Femur (tissue), 1 donor: ENCODE measurements at places on chromosomes 16 and 17.

DNA sequence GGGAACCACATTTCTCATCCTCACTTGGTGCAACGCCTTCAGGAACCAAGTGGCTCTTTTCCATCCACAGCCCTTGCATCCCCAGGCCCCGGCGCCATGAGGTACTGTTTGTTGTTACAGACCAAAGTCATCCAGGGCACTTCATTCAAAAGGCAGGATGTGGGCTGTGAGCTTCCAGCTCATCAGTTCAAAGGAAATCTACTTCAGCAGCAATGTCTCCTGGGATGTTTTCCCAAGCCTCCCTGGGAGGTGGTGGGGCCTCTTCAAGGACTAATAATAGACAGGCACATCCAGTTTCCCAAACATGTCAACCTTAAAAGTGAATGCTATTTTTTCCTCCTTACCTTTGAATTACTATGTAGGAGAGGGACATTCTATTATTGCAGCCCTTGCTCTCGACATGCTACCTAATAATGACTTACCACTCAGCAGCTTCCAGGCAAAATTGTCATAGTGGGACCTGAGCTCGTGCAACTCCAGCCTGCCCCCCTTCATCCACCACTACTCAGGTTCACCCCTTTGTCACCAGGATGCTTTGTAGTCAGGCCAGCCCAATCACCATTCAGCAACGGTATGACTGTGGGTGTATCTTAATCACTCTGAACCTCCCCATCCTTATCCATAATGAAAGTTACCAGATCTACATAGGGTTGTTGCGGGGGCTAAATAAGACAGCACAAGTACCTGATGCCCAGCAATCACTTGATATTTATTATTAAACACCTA lies 1.7 kb upstream of the PRKCB start:
- no peak for DNase-seq

- DNase-seq: peak; percentile 59
Measured at GRCh38 chr16:28210979-28211588, 681 bp downstream of the XPO6 start.

GRCh38 chr16:901715-902601 lies 68.8 kb downstream of the LMF1 start:
- no peak for DNase-seq

- DNase-seq: no peak
Measured at GRCh38 chr16:29757950-29758466, 12.2 kb upstream of the C16orf54 start.

DNA sequence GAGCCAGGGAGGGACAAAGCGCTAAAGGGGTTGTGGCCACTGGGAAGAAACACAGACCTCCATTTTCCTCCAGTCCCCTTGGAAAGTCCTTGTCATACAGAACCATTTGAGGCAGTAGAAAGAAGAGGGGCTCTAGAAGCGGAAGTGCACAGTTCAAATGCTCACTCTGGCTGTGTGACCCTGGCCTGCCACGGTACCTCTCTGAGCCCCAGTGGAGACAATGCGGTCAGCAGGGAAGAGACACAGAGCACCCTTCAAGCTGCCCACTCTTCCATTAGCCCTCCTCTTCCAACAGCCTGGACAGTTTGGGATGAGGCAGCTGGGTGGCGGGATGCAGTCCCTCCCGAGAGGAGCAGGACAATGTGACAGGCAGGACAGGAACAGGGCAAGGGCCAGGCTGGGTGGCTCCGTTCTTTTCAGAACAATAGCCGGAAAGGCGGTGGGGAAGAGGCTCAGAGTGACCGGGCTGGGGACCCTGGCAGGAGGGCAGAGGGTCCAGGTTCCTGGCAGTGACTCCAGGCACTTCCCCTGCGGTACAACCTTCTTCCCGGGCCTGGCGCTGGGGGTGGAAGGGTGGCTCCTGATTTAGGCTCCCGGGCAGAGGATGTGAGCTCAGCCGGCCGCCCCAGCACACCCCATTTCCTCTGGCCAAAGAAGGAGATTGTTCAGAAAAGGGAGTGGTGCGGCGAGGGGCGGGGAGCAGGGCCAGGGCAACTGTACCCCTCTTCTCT lies 5.6 kb downstream of the CASKIN2 start:
- peak; percentile 50 for DNase-seq

DNA sequence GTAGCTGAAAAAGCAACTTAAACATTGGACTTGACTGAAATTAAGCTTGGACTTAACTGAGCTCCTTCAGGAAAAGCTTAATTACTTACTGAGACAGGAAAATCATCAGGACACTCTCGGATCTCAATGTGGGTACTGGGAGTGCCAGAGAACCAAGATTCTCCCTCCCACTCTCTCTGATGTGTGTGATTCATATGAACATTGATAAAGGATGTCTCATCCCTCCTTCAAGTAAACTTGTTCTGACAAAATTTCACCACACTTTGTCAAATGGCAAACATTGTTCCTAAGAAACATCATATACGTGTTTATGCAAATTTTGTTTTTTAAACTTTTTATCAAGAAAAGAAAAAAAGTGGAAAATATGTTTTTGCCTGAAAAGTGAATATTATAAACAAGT lies 4.1 kb upstream of the SLFN5 start:
- DNase-seq: no peak

- no peak for DNase-seq
Measured at GRCh38 chr16:66677179-66677578, 19.4 kb downstream of the CMTM4 start.

- DNase-seq: no peak
Measured at GRCh38 chr17:70863436-70864248, 694.3 kb downstream of the KCNJ2 start.

GRCh38 chr16:87662254-87663204 lies 60.2 kb downstream of the JPH3 start:
- no peak for DNase-seq

DNA sequence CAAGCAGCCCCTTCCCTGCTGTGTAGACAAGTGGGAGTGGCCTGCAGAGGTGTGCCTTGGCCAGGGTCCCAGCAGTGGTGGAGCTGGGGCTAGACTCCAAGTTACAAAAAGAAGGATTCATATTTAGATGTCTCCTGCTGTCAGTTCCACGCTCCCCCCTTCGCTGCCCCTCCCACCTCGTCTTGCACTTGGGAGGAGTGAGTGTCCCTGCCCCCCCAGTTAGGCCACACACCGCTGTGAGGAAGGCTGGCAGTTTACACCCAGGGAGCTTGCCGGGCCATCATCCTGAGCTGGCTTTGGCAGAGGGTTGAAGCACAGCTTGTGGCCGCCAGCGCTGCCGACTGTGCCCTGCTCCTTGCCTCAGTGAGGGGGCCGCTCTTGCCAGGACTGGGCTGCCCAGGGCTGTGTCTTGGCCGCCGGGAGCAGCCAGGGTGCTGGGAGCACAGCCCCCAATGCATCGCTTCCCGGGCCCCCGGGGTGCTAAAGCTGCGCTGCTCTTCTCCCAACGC lies 44.3 kb downstream of the ELAC2 start:
- peak; percentile 60 for DNase-seq

DNA sequence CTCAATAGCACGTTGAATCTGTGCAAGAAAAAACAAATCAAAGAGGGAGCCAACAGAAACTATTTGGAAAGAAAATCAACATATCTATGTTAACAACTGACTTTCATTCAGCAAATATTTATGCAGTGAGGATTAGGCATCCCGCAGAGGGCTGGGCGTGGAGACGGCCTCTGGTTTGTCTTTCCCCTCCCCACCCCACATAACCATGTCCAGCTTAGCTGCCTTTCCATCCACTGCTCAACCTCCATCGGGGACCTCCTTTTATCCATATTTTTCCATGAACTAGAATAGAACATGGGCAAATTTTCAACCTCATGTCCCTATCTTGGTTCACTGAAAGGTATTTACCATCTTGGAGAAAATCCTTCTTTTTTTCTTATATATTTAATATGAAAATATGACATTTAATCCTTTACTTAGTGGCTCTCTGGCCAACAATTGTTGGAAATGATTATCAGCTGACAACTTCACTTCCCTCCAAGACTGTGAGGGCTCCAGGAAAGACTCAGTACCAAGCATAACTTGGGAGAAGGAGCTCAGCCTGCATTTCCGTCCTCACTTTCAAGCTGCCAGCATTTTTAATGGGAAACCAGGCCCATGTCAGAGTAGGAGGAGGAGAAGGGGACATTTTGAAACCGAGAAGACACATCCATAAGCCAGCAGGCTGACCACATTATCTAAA lies 462.6 kb upstream of the MAF start:
- DNase-seq: peak; percentile 53

GRCh38 chr17:19305761-19306159 lies 56.8 kb downstream of the B9D1 start:
- no peak for DNase-seq

DNA sequence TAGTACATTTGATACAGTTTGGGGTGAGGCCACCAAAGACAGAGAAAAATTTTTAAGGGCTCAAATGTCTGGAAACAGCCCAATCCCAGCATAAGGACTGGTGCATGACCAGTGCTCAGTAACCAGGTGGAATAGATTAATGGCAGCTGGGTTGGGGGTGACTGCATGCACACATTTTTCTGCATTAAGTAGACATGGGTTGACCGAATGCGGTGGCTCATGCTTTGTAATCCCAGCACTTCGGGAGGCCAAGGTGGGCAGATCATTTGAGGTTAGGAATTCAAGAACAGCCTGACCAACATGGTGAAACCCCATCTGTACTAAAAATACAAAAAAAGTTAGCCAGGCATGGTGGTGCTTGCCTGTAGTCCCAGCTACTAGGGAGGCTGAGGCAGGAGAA lies 121.1 kb upstream of the HSBP1 start:
- DNase-seq: no peak

DNA sequence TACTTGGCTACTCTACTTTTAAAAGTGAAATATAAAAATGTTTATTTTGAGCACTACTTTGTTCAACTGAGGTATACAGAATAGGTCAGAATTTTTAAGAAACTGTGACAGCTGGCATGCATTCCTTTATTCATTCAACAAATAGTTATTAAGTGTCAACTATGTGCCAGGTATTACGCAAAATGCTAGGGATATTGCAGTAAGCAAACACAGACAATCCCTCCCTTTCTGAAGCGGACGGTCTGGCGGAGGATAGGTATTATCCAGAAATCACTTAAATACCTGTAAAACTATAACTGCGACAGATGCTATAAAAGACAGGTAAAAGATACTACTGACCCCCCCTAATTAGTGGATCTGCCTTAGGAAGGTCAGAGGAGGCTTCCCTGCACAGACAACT lies 26.1 kb downstream of the METTL16 start:
- DNase-seq: no peak

GRCh38 chr16:47141773-47142485 lies 1.8 kb downstream of the NETO2 start:
- DNase-seq: peak; percentile 89

DNA sequence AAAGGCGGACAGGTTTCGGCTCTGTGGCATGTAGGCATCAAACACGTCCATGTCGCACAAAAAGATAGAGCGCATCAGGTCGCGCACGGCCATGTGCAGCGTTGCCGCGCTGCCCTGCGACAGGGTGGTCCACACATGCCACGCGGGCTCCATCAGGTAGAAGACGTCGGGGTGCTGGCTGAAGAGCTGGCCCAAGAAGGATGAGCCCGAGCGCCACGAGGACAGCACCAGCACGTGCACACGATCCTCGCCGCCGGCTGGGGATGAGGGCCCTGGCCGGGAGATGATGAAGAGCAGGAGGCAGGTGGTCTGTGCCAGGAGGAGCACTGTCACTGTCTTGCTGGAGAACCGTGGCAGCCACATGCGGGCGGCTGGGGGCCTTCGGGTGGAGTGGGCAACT lies 5.9 kb downstream of the CHST5 start:
- DNase-seq: no peak

DNA sequence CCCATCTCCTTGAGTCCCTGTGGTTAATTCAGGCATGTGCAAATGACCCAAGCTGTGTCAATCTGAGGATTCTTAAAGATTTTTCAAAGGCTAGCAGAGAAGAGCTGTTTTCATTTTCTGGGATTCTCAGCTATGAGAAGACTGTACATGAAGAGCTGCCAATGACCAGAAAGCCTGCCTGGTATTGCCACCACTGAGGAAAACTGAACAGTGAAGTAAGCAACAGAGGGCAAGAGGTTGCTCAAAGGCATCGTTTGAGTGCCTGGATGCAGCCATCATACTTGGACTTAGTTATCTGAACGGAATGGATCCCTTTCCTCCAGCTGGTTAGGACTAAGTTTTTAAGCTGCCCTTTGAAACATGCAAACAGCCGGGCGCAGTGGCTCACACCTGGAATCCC lies 38.4 kb downstream of the FAM20A start:
- DNase-seq: no peak

DNA sequence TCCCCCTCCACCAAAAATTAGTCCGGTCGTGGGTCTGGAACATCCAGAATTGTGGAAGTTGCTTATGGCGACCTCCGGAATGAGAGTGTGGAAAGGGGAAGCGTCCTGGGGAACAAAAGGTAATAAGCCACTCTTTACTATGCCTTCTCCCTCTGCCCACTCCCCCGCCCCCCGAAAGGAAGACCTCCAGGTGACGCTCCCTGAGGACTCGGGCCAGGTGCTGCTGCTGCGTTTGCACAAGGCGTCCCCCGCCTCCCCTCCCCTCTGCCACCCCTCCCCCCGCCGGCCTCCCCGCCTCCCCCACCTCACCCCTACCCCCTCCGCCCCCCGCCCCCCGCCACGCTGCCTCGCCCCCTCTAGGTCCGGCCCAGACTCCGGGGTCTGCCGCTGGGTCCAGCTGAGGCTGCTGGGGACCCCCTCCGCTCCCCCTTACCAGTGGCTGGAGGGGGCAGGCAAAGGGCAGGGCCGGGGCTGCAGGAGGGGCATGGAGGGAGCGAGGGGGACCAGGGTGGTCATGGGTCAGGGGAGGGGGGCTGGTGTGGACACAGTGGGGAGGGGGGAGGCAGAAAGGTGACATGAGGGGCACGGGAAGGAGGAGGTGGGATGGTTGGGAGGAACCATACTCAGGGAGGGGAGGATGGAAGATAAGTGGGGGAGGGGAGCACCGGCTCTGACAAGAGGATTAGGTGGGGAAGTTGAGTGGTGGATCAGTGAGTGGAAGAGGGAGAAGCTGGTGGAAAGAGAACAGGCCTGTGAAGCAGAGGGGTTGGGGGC lies 23.6 kb downstream of the ALOX12B start:
- DNase-seq: no peak

DNA sequence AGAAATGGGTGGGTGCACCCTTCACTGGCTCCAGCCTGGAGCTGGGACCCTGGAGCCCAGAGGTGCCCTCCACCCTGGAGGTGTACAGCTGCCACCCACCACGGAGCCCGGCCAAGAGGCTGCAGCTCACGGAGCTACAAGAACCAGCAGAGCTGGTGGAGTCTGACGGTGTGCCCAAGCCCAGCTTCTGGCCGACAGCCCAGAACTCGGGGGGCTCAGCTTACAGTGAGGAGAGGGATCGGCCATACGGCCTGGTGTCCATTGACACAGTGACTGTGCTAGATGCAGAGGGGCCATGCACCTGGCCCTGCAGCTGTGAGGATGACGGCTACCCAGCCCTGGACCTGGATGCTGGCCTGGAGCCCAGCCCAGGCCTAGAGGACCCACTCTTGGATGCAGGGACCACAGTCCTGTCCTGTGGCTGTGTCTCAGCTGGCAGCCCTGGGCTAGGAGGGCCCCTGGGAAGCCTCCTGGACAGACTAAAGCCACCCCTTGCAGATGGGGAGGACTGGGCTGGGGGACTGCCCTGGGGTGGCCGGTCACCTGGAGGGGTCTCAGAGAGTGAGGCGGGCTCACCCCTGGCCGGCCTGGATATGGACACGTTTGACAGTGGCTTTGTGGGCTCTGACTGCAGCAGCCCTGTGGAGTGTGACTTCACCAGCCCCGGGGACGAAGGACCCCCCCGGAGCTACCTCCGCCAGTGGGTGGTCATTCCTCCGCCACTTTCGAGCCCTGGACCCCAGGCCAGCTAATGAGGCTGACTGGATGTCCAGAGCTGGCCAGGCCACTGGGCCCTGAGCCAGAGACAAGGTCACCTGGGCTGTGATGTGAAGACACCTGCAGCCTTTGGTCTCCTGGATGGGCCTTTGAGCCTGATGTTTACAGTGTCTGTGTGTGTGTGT lies 46.8 kb downstream of the IL21R start:
- no peak for DNase-seq
